Ascending aorta (tissue), 2 donors: ENCODE measurements at places on chromosomes 6 and 20. TPM values are rescaled to one million over a fixed set of nuclear protein-coding genes. Genes with fewer than 3 reads are reported as not detected.

Gene SNAP91
- 0.64 TPM for total RNA-seq

GRCh38 chr6:16704401-16705045 is 56.7 kb downstream of the ATXN1 start:
- DNase-seq: no peak
- no peaks in the 10 kb centered on the region for H3K27me3 ChIP-seq
- peak overlapping the region; percentile 60 for H3K4me3 ChIP-seq
- H3K36me3 ChIP-seq: no peaks in the 10 kb centered on the region
- H3K4me1 ChIP-seq: peaks cover 7% of the 10 kb centered on the region

- H3K27me3 ChIP-seq: no peaks in the 10 kb centered on the region
- no peaks in the 10 kb centered on the region for H3K36me3 ChIP-seq
- H3K4me1 ChIP-seq: no peaks in the 10 kb centered on the region
- no peak overlapping the region for H3K4me3 ChIP-seq
- no peak for DNase-seq
These were observed 347.1 kb downstream of the ZFAND3 start for GRCh38 chr6:38166411-38167240.

Gene KHDC1L
- total RNA-seq: not detected

DNA sequence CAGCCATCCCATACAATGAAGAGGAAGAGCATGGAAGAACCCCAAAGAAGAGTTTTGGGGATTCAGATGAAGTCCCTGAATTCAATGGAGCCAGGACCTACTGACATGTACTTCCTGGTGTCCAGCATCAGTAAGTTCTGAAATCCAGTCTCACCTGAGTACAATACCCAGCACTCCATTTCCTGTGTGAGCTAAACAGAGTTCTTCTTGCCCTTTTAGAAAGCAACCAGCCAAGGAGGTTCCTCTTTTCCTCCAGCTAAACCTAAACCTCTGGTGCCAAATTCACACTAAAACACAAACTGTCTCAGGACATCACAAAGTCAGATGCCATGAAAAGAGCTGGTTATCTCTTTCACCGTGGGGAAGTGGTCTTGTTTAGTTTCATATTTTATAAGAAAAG is 71.5 kb downstream of the PKHD1 start:
- no peaks in the 10 kb centered on the region for H3K36me3 ChIP-seq
- H3K27me3 ChIP-seq: no peaks in the 10 kb centered on the region
- DNase-seq: no peak

Gene C6orf118
- not detected for total RNA-seq

Gene FAM184A
- total RNA-seq: 3.1 TPM

Gene NMBR
- total RNA-seq: not detected

- no peak for DNase-seq
- no peaks in the 10 kb centered on the region for H3K27me3 ChIP-seq
- no peaks in the 10 kb centered on the region for H3K36me3 ChIP-seq
- no peak overlapping the region for H3K27ac ChIP-seq
- H3K4me3 ChIP-seq: no peak overlapping the region
These were observed 9.6 kb upstream of the MANBAL start for GRCh38 chr20:37279820-37280219.

GRCh38 chr6:170584954-170585498 is 589 bp upstream of the PDCD2 start:
- H3K36me3 ChIP-seq: peaks cover 21% of the 10 kb centered on the region
- H3K27me3 ChIP-seq: no peaks in the 10 kb centered on the region
- peak overlapping the region; percentile 88 for H3K27ac ChIP-seq
- no peak for DNase-seq
- H3K4me1 ChIP-seq: no peaks in the 10 kb centered on the region
- peak overlapping the region; percentile 98 for H3K4me3 ChIP-seq

DNA sequence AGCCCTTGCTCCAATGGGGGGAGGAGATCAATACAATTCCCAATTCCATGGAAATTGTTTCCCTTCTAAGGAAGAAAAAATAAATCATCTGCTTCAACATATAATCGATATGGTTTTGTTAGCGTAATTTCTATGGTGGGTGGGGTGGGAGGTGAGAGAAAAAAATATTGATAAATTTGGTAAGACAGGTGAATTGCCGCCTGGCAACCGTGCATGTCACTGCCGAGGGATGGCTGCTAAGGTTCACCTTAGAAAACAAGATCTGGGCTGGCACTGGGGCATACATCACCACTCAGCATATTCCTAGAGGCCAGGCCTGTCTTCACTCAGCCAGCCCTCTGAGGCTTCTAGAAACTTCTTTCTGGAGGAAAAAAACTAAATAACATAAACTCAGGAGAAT is 104.1 kb downstream of the ZNF217 start:
- no peak for DNase-seq
- H3K4me1 ChIP-seq: no peaks in the 10 kb centered on the region
- no peaks in the 10 kb centered on the region for H3K27me3 ChIP-seq
- H3K4me3 ChIP-seq: no peak overlapping the region

Gene MAP7
- not detected for total RNA-seq

Gene ERVFRD-1
- not detected for total RNA-seq

- H3K27ac ChIP-seq: no peak overlapping the region
- H3K4me1 ChIP-seq: no peaks in the 10 kb centered on the region
- no peaks in the 10 kb centered on the region for H3K27me3 ChIP-seq
- no peak for DNase-seq
- H3K36me3 ChIP-seq: no peaks in the 10 kb centered on the region
These were observed 109.3 kb downstream of the CFAP61 start for GRCh38 chr20:20161611-20162010.

DNA sequence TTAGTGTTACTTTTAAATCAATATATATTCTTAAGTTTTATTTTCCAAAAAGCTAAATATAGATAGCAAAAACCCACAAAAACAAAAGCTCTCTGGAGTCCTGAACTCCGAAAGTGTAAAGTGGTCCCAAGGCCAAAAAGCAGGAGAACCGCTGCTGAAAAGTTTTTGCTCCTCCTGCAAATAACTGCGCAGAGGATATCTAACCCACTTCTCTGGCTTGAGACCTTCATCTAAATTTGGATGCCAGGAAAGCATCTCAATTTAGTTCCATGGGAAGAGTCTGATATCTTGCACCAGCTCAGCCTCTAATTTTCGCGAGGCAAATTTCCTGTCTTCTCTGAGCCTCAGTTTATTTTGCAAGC is 523 bp downstream of the MRPS10 start:
- H3K4me3 ChIP-seq: peak overlapping the region; percentile 59
- H3K27ac ChIP-seq: peak overlapping the region; percentile 61
- peaks cover 4% of the 10 kb centered on the region for H3K4me1 ChIP-seq

DNA sequence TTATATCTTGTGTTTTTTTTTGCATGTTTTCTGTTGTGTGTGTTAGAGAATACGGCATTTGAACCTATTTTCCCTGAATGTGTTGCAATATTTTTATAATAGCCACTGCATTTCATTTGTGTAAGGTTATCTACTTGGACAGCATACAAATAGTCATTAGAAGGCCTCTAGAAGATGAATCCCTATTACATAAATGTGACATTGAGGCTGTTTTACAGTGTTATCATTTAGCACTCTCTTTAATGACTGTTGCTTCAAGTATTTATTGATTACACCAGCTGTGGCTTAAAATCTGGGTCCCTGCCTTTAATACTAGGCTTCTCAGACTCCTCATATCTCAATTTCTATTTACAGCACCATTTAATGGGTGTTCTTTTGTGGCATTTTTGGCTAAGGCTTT is 465.8 kb downstream of the FRK start:
- no peak for DNase-seq
- H3K27ac ChIP-seq: no peak overlapping the region
- no peaks in the 10 kb centered on the region for H3K27me3 ChIP-seq
- no peak overlapping the region for H3K4me3 ChIP-seq

Gene THBS2
- total RNA-seq: 709 TPM
